ENCODE measurements at places on chromosomes 5 and 9.
A peak's percentile ranks its signal among the peaks of the same experiment; 100 is the strongest.

DNA sequence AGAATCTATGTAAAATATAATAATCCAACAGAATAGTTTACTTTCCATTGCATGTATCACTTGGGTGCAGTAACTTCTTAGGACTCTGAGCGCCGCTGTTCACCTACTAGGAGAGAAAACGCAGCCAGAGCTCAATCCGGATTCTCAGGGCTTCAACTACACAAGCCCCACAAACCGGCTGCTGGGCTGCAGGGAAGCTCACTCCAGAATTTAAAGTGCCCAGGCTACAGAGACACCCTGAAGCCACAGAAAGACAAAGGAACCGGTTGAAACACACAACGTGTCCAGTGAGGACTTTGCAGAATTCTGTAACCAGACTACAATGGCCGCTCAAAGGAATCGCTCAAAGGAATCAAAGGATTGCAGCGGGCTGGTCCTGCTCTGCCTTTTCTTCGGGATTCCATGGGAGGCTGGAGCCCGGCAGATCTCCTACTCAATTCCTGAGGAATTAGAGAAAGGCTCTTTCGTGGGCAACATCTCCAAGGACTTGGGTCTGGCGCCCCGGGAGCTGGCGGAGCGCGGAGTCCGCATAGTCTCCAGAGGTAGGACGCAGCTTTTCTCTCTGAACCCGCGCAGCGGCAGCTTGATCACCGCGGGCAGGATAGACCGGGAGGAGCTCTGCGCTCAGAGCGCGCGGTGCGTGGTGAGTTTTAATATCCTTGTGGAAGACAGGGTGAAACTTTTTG is at the start of gene PCDHGA10:
PCDHGA10 (plus strand) TSS at position 134 of the 686 bp plus-strand sequence; CDS start at position 323, 189 bp downstream.
- peak; percentile 1 for DNase-seq

GRCh38 chr9:93651521-93651950 is 75.2 kb downstream of the PHF2 start:
- DNase-seq: no peak

DNA sequence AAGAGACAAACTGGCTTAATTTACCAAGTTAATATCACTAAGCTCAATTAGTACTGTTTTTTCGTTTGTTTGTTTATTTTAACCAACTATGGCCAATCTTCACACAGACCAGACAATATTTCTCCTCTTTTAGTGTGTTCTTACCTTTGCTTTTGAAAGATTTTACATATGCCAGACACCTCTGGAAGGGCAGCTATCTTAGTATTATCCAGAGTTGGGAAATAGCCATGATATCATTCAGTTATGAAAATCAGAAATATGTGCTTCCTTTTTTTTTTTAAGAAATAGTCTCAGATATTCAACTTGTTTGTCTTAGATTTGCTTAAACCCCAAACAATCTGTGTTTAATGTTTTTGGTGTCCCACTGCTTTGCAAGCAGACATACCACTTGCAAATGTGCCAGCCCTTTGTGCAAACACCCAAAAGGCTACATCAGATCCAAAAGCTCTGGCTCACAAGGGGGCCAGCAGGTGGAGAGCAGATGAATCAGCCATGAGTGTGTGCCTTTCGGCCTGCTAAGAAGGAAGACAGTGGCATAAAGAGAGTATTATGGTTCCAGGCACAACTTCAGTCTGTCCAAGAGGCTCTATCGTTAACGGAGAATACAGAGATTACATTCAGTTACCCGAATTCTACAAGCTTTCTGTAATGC is 147.6 kb downstream of the EFNA5 start:
- no peak for DNase-seq

- no peak for DNase-seq
Measured at GRCh38 chr5:177610770-177611445, 11.0 kb downstream of the B4GALT7 start.

- peak; percentile 71 for DNase-seq
Measured at GRCh38 chr5:146878476-146879172, at the start of gene PPP2R2B. Gene PPP2R2B, minus strand, starts transcription at chr5:146878757.

DNA sequence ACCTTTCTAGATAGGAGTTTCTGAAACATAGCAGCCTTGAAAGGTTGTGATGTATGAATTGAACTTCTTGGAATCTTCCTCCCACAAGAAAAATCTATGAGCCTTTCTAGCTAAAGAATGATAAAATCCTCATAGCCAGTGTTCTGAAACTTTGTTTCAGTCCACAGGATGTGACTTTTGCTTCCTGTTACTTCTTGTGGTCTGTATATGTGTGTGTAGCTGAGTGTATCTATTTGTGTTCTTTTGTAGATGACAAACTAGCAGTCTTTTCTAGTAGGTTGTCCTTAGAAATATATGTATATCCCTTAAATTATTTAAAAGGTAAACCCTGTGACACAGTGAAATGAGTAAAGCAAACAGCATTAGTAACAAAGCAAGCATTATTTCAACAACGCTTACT is 188.8 kb downstream of the MRPS30 start:
- DNase-seq: no peak

GRCh38 chr5:176888016-176888864 is 10.9 kb downstream of the HK3 start:
- DNase-seq: no peak

- peak; percentile 76 for DNase-seq
Measured at GRCh38 chr5:56814361-56814962, 887 bp upstream of the MAP3K1 start.

GRCh38 chr5:116142495-116142894 is 57.7 kb downstream of the COMMD10 start:
- DNase-seq: no peak

GRCh38 chr5:74035521-74035937 is 409.5 kb downstream of the ARHGEF28 start:
- DNase-seq: no peak
